ENCODE measurements at places on chromosomes 2 and 18.

DNA sequence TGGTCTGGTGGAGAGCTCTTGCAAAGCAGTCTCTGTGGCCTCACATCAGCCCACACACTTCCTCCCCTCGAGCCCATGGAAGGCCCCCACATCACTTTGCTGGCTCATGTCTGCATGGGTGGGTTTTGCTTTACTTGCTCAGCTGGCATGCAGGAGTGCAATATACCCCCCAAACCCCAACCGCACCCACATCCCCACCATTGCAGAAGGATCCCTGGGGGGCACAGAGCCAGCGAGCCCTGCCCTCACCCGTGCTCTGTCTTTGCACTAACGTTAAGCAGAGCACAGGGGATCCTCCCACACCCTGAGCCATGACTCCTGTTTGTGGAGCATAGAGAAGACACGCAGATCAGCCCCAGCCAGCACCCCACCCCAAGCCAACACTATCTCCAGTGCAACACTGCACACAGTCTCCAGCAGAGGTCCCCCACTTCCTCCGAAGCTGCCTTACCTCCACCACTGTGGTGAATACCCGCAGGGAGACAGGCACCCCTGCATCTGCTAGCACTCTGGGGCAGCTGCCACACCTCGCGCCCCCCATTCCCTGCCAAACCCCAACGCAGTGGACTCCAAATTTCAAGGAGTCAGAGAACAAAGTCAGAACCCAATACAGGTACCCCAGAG lies 177.8 kb upstream of the RGPD4 start:
- no peak for DNase-seq

DNA sequence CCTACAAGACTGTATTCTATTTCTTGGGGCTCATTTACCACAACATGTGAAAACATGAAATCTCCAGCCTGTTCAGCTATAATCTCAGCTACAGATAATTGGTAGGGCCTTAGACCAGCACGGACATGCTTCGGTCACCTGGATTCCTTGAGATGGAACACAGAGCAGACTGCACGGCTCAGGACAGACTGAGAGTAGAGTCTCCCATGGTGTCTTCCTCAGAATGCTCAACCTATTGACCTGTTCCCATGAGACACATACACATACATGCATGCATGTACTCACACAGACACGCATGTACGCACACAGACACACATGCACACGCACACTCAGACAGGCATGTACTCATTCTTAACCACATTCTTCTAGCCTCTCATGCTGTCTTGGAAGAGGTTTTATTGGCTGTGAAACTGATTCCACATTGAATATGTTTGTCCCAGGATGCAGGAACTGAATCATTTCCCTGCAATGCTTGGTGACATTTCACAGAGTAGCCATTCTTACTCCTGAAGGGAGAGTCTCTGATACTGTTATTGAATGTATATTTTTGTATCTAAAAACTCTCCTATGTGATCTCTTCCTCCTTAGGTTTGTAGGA lies 23.5 kb upstream of the BZW1 start:
- DNase-seq, result no peak

- no peak for DNase-seq
Measured at GRCh38 chr2:53987336-53987921, 16.6 kb upstream of the PSME4 start.

DNA sequence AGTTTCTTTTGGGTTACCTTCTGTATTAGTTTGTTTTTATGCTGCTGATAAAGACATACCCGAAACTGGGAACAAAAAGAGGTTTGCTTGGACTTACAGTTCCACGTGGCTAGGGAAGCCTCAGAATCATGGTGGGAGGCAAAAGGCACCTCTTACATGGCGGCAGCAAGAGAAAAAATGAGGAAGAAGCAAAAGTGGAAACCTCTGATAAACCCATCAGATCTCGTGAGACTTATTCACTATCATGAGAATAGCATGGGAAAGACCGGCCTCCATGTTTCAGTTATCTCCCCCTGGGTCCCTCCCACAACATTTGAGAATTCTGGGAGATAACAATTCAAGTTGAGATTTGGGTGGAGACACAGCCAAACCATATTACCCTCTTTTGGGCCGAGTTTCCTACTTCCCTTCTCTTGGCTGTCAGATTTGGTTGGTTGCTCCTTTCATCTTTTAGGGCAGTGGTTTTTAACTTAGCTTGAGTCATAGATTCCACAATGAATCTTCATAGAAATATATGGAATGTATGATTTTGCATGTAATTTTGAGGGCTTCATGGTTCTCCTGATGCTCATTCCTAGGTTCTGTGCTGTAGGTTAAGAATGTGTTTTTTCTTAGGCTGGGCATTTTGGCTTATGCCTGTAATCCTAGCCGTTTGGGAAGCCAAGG lies 44.2 kb downstream of the CEP192 start:
- no peak for DNase-seq

- DNase-seq, result no peak
Measured at GRCh38 chr2:62014102-62014501, 108.6 kb downstream of the COMMD1 start.

GRCh38 chr2:10017313-10017941 lies 25.9 kb upstream of the KLF11 start:
- DNase-seq, result no peak
